Stimulated activated CD4-positive, alpha-beta T cell treated with anti-CD3 and anti-CD28 coated beads, Interleukin-4, amount 100 ng/mL, for 4 hours (primary cell): ENCODE measurements at places on chromosomes 6 and 20.

DNA sequence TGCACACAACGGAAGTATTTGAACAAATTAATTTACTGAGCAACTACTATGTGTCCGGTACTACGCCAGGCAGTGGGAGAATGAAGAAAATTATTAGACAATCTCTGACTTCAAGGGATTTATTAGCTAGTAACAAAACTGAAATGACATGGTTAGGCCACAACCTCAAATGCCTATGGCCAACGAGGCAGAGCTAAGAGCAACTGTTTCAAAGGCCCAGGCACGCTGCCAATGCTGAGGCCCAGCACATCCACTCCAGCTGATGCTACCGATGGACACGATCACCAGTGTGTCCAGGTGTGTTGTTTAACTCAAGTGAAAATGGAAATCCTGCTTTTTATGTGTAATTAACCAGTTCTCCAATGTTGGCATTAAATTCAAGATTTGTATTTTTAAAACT, 420.9 kb downstream of the PRKN start:
- DNase-seq, result no peak

- peak; percentile 8 for DNase-seq
These were observed 100.1 kb upstream of the RGS17 start for GRCh38 chr6:153231048-153231646.

GRCh38 chr20:23142162-23143050, 56.3 kb upstream of the CD93 start:
- no peak for DNase-seq

- DNase-seq, result no peak
These were observed 253.0 kb downstream of the TBC1D7 start for GRCh38 chr6:13075141-13075845.

- DNase-seq, result no peak
These were observed 113.7 kb downstream of the TNFAIP3 start for GRCh38 chr6:137980777-137981176.

DNA sequence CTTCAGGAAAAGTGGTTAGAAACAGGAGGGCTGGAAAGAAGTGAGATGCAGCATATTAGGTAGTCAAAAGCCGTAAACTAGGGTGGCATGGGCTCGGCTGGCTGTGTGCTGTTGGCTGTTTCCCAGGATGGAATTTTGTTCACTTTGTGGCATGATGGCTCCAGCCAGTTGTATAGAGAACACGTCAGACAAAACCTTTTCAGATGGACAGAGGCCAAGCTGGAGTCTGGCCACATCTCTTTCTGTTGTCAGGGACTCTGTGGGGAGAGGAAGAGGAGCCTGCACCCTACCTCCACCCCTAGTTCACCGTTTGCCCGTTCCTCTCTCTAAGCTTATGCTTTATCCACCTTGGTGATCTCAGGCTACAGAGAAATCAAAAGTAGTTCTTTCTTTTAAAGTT, 22.0 kb downstream of the C6orf89 start:
- DNase-seq, result no peak

- no peak for DNase-seq
These were observed 90.0 kb downstream of the CD2AP start for GRCh38 chr6:47567586-47567985.

GRCh38 chr20:4081421-4081820, 66.1 kb upstream of the RNF24 start:
- no peak for DNase-seq

GRCh38 chr6:21870076-21870730, 276.7 kb downstream of the SOX4 start:
- DNase-seq, result no peak

DNA sequence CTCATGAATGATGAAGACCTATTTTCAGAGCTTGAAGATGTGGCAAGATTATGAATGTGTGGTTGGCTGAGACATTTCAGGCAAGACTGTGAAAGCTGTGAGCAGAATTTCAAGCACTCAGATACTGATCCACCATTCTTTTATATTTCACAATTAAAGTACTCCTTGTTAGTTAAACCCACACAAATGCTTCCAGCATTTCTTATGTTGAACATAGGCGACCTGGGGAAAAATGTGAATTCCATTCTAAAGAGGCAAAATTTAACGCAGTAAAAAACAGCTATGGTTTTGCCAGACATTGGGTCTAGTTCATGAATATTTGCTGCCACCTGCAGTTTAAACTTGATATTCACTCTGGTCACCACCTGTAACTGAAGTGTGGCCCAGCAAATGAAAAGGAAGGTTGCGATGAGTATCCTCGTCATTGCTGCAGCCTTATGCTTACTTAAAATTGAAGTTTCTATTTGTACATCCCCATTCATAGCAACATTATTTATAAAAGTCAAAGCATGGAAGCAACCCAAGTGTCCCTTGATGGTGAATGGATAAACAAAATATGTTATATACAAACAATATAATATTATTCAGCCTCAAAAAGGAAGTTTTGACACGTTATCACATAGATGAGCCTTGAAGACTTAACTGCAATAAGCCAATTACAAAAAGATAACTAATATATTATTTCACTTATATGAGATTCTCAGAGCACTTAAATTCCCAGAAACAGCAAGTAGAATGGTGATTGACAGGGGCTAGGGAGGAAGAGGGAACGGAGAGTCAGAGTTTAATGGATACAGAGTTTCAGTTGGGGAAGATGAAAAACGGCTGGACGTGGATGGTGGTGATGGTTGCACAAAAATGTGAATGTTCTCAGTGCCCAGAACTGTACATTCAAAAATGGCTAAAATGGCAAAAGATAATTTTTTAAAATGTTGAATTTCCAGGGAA, 32.4 kb upstream of the FAM184A start:
- DNase-seq, result peak; percentile 37

DNA sequence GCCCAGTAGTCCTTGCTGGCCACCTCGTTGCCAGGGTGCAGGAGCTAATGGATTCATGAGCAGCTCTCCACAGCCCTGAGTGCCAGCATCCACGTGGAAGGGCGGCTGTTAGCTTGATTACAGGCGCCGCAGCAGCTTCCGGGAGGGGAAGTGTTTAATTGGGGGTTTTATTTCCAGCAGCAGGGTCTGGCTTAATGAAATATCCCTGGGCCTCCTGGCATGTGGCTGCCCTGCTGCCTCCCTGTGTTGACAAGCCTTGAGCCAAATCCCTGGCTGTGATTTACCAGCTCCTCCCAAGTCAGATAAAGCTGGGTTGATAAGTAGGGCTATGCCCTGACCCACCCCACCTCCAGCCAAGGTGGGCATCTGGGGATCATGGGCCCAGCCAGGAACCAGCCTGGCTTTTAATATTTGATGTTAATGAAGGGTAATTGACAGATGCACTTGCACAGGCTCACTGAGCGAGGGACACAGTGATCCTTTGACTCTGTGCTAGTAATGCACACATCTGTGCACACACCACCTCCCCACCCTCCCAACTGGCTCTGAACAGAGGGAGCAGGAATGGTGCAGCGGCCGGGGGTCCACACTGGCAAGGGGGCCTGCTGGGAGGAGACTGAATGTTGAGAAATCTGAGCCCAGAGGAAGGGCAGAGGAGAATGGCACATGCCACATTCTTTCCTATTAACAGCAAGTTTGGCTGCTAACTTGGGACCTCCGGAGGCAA, 13.6 kb downstream of the GLP1R start:
- no peak for DNase-seq

GRCh38 chr6:43703512-43704429, 16.2 kb upstream of the MRPS18A start:
- no peak for DNase-seq

DNA sequence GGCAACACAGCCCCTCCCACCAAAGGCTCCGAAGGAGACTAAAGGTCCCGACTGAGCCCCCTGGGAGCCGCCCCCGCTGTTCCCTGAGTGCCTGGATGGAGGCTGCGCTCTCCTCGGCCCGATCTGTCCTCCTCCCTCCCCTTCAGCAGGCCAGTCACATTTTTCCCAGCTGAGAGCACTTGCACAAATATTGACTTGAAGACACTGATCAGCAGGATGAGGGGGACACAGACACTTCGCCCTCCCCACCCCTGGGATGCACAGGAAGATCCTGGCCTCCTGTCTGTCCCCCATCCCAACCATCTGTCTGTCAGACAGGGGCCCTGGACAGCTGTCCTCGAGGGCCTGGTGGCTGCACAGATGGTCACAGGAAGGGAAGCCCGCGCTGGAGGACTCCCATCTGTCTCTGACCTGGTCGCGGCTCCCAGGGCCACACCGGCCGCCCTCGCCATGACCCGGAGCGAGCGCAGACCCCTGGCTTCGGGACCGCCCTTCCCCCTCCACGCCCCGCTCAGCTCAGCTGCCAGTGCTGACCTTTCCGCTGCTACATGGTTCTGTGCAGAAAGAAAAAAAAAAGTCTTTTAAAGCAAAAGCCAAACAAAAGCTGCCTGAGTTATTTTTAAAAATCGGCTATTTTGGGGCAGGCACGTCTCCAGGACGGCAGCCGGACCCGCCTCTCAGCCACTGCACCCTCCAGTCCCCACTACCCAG, 11.1 kb downstream of the LAMA5 start:
- no peak for DNase-seq

DNA sequence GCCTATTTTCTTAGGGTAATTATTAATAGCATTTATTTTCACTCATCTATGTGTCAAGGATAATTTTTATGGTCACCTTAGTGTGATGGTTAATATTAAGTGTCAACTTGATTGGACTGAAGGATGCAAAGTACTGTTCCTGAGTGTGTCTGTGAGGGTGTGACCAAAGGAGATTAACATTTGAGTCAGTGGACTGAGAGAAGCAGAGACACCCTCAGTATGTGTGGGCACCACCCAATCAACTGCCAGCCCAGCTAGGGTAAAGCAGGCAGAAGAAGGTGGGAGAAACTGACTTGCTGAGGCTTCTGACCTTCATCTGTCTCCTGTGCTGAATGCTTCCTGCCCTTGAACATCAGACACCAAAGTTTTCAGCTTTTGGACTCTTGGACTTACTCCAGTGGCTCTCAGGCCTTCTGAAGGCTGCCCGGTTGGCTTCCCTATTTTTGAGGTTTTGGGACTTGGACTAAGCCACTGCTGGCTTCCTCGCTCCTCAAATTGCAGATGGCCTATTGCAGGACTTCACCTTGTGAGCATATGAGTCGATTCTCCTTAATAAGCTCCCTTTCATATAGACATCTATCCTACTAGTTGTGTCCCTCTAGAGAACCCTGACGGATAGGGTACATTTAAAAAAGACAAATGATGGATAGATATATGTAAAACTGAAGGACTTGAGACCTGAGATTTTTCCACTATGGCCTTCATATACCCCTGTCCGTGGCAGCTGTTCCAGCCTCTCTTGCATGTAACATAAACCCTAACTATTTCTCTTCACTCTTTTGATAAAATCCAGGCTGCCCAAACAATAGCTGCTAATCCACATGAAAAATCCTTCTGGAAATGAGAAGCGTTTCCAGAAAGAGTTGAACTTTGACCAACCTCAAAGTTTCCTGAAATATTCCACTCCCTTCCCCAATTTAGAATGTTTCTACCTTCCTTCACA, 62.1 kb upstream of the RGS17 start:
- DNase-seq, result no peak

DNA sequence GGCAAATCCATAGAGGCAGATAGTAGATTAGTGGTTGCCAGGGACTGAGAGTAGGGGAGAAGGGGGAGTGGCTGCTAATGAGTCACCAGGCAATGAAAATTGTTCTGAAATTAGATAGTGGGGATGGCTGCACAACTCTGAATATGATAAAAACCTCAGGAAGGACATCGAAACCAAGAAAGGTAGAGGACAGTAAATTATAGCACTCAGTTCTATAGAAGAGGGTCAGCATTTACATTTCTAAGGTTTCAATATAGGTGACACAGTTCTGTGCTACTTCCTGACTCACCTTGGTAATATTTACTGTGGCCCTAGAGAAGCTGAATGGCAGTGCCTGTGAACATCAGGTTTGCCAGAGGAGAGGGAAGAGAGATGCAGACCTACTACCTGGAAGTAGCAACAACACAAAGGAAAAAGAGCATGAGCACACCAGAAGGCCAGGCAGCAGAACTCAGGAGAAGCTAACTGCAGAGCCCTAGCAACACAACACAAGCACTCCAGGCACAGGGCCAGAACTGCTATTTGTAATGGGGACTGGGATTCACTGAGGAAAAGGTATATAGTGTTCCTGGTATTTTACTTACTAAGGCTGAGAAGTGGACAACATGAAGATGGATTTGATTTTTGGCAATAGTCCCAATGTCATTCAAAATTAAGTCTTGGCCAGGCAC, 75.9 kb downstream of the PLCG1 start:
- DNase-seq, result no peak

DNA sequence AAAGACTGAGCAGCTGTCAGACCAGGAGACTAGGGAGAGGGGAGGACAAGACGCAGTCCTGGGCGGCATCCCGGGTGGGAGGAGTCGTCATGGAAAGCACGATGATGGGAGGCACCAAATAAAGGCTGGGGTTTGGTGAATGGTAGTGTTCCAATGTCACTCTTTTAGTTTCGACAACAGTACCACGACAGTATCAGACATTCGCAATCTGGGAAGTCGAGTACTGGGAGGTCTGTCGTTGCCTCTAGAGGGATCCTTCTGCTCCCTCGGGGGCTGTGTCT, 32.1 kb downstream of the PSMG4 start:
- no peak for DNase-seq

- DNase-seq, result no peak
These were observed 148.9 kb downstream of the TMEM200A start for GRCh38 chr6:130514712-130515111.

- no peak for DNase-seq
These were observed 851.2 kb downstream of the DHX35 start for GRCh38 chr20:39813190-39813829.

- DNase-seq, result peak; percentile 13
These were observed at the start of gene XKR7 for GRCh38 chr20:31967830-31968249. Gene XKR7 (plus strand): TSS chr20:31968151. CDS start chr20:31968176, 25 bp downstream.

- no peak for DNase-seq
These were observed 376.1 kb upstream of the OPRM1 start for GRCh38 chr6:153662982-153663381.

- no peak for DNase-seq
These were observed at the start of gene TFAP2A for GRCh38 chr6:10414756-10415616. Gene TFAP2A (minus strand): TSS chr6:10415074. CDS start chr6:10414991, 83 bp downstream.

DNA sequence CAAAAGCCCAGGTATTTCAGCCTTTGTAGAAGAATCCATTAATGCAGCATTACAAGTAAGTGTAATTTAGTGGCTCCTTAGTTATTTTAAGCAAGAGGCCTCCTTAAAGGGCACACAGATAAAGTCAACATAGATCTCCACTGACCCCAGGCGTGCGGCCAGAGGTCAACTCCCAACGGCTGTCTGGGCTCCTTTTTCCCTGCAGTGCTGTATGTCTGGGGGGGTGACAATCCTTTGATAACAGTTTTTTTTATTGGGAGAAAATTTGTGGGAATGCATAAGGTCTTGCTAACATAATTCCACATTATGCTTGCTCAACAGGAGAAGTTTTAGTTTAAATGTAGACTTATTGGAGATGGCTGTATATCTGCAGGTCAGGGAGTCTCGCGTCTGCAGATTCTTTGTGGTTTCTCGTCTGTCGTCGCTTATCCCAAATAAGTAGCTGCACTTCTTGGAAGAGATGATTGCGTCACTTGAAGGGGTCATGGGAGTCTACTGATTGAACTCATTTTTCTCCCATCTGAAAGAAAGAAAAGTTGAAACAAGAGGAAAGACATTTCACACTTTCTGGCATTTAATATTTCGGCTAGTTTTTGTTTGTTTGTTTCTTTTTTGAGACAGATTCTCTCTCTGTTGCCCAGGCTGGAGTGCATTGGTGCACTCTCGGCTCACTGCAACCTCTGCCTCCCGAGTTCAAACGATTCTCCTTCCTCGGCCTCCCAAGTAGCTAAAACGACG, 151.7 kb upstream of the AKAP12 start:
- DNase-seq, result no peak
